ENCODE measurements at places on chromosomes 5 and 9.

DNA sequence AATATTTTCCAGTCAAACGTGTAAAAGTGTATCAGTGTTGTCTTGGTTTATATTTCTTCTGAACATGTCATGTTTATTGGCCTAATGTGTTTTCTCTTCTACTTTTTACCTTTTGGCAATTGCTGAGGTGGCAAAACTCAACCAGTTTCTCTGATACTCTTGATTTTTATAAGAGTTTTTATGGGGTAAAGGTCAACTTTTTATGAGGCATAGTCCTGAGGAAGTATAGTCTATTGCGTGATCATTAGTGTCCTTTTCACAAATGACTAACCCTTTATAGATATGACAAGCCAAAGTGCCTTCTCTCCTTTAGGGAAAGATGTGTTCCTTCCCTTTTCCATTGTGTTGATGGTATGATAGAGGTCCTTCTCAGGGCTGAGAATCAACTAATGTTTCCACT lies 32.9 kb downstream of the OCLN start:
- no peaks in the 10 kb centered on the region for H3K4me1 ChIP-seq
- no peaks in the 10 kb centered on the region for H3K27me3 ChIP-seq
- H3K4me3 ChIP-seq, result no peak overlapping the region
- H3K36me3 ChIP-seq, result no peaks in the 10 kb centered on the region

- H3K4me3 ChIP-seq, result no peak overlapping the region
- no peaks in the 10 kb centered on the region for H3K36me3 ChIP-seq
- no peaks in the 10 kb centered on the region for H3K27me3 ChIP-seq
- no peak overlapping the region for H3K27ac ChIP-seq
Observed at GRCh38 chr5:61409568-61409967, 77.5 kb downstream of the ZSWIM6 start.

GRCh38 chr9:138098908-138099791 lies 221.6 kb downstream of the CACNA1B start:
- DNase-seq, result no peak
- no peak overlapping the region for H3K27ac ChIP-seq
- H3K27me3 ChIP-seq, result no peaks in the 10 kb centered on the region
- H3K36me3 ChIP-seq, result no peaks in the 10 kb centered on the region

GRCh38 chr5:6431214-6432195 lies 17.2 kb upstream of the UBE2QL1 start:
- no peaks in the 10 kb centered on the region for H3K36me3 ChIP-seq
- H3K4me3 ChIP-seq, result no peak overlapping the region
- peaks cover 4% of the 10 kb centered on the region for H3K27me3 ChIP-seq
- DNase-seq, result no peak
- H3K27ac ChIP-seq, result no peak overlapping the region

- H3K36me3 ChIP-seq, result no peaks in the 10 kb centered on the region
- H3K4me1 ChIP-seq, result peaks cover 34% of the 10 kb centered on the region
- H3K27ac ChIP-seq, result no peak overlapping the region
- H3K4me3 ChIP-seq, result no peak overlapping the region
Observed at GRCh38 chr5:143437666-143438273, 34.3 kb upstream of the NR3C1 start.

GRCh38 chr5:134543820-134544614 lies 18.5 kb downstream of the JADE2 start:
- H3K27ac ChIP-seq, result peak overlapping the region; percentile 65
- H3K27me3 ChIP-seq, result no peaks in the 10 kb centered on the region
- DNase-seq, result peak; percentile 31
- H3K4me1 ChIP-seq, result peaks cover 73% of the 10 kb centered on the region
- peaks cover 54% of the 10 kb centered on the region for H3K36me3 ChIP-seq
- H3K4me3 ChIP-seq, result no peak overlapping the region

DNA sequence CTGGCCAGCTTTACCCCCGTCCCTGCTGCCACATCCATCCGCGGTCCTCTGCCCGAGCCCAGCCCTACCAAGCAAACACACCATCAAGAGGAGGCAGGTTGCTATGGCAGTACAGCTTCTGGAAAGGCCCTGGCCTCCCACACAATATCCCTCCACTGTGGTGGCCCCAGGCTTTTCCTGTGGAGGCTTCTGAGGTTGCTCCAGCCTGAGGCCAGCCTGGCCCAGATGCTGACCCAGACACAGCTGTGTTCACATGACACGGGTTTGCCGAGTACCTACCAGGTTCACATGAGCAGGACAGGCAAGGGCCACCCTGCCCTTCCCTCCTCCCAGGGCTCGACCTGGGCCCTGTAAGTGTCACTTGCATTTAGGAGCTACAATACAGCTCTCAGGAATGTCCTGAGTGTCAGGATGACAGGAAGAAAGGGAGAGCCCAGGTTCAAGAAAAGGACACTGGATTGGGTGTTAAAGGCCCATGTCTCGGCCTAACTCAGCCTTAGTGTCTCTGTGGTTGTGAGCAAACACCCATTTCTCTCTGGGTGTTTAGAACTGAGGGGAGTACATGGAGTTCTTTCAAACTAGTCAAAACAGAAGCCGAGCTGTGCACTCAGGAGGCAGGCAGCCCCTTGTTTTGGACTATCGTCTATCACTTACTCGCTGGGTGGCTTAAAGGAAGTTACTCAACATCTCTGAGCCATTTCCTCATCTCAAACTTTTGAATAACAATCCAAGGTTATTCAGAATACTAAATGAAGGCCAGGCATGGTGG lies 40.2 kb downstream of the NAIF1 start:
- no peaks in the 10 kb centered on the region for H3K36me3 ChIP-seq
- no peaks in the 10 kb centered on the region for H3K27me3 ChIP-seq
- peak overlapping the region; percentile 25 for H3K4me3 ChIP-seq

DNA sequence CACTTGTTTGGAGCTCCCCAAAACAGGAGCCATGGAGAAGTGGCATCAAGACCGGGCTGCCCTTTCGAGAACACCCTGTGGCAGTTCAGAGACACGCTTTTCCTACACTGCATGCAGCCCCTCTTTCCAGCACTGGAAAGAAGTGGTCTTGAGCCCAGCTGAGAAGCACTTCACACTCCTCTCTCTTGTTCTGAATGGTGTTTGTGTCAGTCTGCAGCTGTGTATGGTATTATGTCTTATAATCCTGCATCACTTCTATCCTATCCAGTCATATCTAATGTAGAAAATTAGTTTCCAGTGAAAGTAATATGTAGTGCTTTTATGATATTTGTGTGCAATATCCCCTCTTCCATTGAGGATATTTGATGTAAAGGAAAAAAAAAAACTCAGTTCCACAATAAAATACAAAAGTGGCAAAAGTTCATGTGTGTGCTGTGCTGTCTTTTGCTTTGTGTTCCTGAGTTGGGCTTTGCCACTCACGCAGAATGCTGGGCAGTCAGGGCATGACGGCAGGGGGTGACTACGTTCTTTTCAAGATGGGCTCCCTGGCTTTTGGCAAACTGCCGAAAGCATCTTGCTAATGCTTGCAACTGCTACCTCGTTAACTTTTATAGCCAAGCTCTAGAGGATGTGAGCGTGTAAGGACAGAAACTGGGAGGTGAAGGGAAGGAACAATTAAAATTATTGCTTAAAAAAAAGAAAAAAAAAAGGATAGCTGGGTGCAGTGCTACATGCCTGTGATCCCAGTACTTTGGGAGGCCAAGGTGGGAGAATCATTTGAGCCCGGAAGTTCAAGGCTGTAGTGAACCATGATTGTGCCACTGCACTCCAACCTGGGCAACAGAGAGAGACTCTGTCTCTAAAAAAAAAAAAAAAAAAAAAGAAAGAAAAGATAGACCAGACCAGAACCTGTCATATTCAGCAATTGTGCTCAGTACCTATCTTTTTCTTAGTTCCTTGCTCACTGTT lies 102.2 kb downstream of the MAP1B start:
- H3K27me3 ChIP-seq, result no peaks in the 10 kb centered on the region
- no peak for DNase-seq
- no peak overlapping the region for H3K4me3 ChIP-seq
- no peaks in the 10 kb centered on the region for H3K4me1 ChIP-seq
- no peaks in the 10 kb centered on the region for H3K36me3 ChIP-seq

GRCh38 chr5:168109441-168109840 lies 182.0 kb upstream of the WWC1 start:
- no peaks in the 10 kb centered on the region for H3K27me3 ChIP-seq
- no peak for DNase-seq
- H3K27ac ChIP-seq, result no peak overlapping the region
- H3K4me3 ChIP-seq, result no peak overlapping the region
- H3K4me1 ChIP-seq, result no peaks in the 10 kb centered on the region

GRCh38 chr5:141478321-141478945 lies 2.7 kb downstream of the PCDHGC3 start:
- DNase-seq, result no peak
- H3K4me3 ChIP-seq, result no peak overlapping the region
- no peaks in the 10 kb centered on the region for H3K36me3 ChIP-seq
- H3K27ac ChIP-seq, result no peak overlapping the region

- H3K27ac ChIP-seq, result no peak overlapping the region
- DNase-seq, result no peak
- H3K4me1 ChIP-seq, result no peaks in the 10 kb centered on the region
- H3K27me3 ChIP-seq, result no peaks in the 10 kb centered on the region
Observed at GRCh38 chr5:171575386-171575785, 155.9 kb downstream of the FGF18 start.

DNA sequence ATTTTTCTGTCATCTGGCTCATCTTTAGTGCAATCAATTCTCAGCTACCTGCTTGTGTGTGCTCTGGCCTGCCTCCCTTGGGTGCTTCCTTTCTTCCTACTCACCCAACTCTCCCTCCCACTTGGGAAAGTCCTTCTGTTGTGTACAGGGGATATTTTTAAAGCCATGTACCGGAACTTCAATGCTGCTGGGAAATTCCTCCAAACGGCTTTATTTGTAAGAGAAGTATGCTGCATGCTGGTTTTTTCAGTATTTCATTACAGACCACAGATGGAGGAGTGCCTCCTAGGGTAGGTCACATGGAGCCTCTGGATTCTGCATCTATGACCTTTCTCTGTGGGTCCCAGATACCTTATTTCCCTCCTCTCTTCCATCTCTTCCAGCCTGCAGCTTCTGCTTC lies 5.4 kb upstream of the HMHB1 start:
- H3K27ac ChIP-seq, result no peak overlapping the region
- H3K4me3 ChIP-seq, result no peak overlapping the region
- no peak for DNase-seq
- H3K36me3 ChIP-seq, result no peaks in the 10 kb centered on the region
- no peaks in the 10 kb centered on the region for H3K4me1 ChIP-seq
